ENCODE measurements at places on chromosomes 7 and 10.

DNA sequence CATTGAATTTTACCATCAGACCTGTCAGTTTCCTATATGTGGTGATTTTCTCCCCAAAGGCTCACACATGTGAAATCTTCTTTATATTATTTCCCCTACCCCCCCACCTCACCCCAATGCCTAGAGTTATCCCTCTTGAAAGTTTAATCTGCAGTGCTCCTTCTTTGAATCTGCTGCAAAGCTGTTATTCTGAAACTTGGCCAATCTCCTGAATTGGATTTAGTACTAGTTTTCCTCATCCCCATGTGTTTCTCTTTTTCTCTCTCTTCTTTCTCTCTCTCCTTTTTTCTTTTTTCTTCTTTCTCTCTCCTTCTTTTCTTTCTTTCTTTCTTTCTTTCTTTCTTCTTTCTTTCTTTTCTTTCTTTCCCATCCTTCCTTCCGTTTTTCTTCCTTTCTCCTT, 886.2 kb downstream of the TYW1 start:
- no peak for DNase-seq

- no peak for DNase-seq
Measured at GRCh38 chr7:116198748-116199410, 11.5 kb upstream of the TES start.

- no peak for DNase-seq
Measured at GRCh38 chr10:8908013-8908412, 853.5 kb downstream of the GATA3 start.

GRCh38 chr10:106941297-106942034, 223.0 kb downstream of the SORCS1 start:
- DNase-seq: no peak

GRCh38 chr7:69429911-69430383, 168.3 kb upstream of the AUTS2 start:
- no peak for DNase-seq

- DNase-seq: no peak
Measured at GRCh38 chr10:8840356-8840755, 785.9 kb downstream of the GATA3 start.

DNA sequence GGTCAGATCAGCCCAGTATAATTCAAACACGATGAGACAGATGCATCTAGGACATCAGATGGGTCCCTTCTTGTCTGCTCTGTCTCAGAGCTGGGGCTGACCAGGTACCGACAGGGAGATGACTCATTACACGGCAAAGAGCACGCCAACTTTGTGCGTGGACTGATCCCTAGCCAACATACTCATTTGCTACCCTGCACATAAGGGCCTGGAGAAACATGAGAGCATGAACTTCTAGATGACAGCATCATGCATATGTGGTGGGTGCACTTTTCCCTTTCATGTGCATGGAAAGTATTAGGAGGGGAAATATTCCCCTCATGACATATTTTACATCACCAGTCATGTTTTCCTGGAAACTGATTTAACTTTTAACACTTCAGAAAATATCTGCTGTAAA, 35.1 kb upstream of the NPVF start:
- DNase-seq: no peak

DNA sequence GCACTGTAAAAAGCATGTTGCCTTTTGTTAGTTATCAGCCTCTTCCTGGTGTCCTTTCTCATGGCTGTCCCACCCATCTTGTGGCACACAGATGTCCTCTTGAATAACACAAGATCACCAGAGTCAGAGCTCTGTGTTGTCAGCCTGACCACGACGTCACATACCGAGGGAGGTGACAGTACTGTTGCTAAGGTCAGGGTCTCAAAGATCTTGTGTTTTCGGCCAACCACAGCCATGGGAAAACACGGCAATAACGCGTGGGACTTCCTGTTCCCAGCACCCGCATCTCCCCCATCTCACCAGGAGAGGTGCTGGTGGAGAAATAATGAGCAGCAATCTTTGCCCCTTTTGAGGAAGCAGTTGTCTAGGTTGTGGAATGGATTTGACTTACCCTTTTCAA, 40.4 kb downstream of the NPVF start:
- DNase-seq: no peak

DNA sequence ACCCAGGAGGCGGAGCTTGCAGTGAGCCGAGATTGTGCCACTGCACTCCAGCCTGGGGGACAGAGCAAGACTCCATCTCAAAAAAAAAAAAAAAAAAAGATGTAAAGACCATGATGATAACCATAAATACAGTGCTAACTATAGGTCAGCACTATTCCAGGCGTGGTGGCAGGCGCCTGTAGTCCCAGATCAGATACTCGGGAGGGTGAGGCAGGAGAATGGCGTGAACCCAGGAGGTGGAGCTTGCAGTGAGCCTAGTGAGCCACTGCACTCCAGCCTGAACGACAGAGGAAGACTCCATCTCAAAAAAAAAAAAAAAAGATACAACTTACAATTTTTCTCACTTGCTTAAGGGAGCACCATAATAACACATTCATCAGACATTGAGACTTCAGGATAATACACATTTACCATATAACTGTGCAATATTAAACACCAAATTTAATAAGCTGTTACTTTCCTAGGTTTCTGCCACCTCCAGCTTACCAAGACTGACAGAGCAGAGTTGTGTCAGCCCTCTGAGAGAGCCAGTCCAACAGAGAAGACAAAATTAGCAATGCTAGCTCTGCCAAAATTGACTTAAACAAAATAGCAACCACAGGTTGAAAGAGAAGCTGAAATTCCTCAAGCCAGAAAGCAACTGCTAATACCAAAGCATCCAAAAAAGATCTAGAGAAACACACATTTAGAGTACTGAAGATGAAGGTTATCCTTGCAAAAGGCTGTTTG, 8.2 kb downstream of the DNA2 start:
- no peak for DNase-seq

- DNase-seq: no peak
Measured at GRCh38 chr7:88191911-88192310, 27.9 kb downstream of the SRI start.

DNA sequence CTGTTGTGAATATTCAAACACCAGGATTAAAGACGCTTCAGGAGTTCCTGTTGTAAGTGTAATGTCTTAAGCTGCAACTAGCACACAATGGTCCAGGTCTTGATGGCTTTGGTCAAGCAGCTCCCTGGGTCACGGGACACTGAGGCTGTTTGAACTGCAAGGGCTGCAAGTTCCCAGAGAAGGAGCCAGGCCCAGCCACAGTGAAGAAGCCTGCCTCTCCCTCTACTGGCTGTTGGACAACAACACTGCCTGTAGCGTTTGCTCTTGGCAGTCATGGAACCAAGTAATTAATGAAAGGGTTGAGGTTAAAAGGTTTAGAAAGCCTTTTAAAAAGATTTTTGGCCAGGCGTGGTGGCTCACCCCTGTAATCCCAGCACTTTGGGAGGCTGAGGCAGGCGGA, 31.9 kb upstream of the GUSB start:
- no peak for DNase-seq

GRCh38 chr10:27611744-27612550, 107.8 kb downstream of the RAB18 start:
- no peak for DNase-seq

DNA sequence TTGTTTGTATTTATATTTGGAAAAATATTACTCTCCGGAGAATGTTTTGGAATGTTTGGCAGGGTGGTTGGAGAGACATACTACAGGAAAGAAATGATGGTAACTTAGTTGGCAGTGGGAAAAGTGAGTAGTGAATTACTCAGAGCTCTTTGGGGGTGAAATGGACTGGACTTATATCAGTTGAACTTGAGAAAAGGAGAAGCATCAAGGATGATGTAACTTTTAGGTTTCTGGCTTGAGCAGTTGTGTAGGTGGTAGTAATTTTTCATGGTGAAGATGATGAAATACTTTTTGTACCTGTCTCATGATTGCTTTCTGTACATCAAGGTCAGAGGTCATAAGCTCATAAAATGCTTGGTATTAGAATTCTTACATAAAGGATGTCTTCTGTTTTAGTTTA, 617.2 kb downstream of the AUTS2 start:
- no peak for DNase-seq

DNA sequence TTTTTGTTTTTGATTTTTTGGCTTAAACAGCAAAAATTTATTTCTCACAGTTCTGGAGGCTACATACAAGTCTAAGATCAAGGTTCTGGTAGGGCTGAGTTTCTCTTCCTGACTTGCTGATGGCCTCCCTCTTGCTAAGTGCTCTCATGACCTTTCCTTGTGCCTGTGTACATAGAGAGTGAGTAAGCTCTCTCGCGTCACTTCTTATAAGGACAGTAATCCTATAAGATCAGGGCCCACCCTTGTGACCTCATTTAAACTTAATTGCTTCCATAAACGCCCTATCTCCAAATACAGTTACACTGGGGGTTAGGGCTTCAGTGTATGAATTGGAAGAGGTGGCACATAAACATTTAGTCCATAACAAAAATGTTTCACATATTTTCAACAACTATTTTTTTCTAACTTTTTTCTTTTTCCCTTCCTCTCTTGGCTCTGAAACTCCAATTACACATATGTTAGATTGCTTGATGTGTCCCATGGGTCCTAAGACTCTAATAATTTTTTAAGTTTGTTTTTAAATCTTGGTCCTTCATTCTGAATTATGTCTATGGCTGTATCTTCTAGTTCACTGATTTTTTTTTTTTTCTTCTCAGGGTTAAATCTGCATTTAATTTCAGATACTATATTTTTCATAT, 149.8 kb downstream of the HBP1 start:
- no peak for DNase-seq

- DNase-seq: no peak
Measured at GRCh38 chr7:135697276-135698049, 30.5 kb downstream of the SLC13A4 start.

DNA sequence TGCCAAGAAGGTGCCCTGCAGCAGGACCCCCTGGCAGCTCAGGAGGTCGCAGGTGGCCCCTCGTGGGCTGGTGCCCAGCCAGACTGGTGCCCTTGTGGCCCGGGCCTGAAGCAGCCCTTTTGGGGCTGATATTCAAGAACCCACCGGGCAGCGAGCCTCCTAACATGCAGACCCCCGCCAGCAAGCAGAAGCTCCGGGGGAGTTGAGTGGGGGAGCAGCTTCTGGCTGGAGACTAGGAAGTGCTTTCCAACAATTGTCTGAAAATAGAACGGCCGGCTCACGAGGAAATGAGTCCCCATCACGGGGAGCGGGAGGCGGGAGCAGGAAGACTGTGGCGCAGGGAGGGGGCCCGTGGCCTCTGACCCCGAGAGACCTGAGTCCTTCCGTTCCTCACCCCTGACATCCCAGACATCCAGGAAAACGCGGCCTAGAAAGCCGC, 9.5 kb upstream of the INTS1 start:
- no peak for DNase-seq

DNA sequence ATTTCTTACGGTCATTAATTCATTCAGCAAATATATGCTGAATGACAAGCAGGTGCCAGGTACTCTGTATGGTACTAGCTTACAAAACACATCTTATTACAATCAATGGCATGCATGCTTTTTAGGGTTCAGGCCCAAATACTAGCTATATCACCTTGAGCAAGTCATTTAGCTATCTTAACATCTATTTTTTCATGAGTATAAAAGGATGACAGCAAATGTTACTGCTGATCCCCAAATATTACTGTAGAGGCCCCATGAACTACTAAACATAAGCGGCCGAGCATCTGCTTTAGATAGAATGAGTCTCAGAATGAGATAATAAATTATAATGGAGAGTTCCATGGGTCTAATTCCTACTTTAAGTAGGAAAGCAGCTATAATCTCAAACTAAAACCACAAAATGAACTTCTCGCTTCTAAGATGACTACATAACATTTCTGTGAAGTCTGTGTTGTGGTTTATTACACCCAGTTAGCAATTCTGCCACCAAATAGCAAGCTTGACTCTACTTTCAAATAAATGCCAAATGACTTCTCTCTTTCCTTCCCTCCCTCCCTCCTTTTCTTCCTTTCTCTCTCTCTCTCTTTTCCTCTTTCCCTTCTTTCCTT, 113.7 kb upstream of the LRRN3 start:
- no peak for DNase-seq

- no peak for DNase-seq
Measured at GRCh38 chr7:140928491-140929309, 4.0 kb upstream of the BRAF start.

DNA sequence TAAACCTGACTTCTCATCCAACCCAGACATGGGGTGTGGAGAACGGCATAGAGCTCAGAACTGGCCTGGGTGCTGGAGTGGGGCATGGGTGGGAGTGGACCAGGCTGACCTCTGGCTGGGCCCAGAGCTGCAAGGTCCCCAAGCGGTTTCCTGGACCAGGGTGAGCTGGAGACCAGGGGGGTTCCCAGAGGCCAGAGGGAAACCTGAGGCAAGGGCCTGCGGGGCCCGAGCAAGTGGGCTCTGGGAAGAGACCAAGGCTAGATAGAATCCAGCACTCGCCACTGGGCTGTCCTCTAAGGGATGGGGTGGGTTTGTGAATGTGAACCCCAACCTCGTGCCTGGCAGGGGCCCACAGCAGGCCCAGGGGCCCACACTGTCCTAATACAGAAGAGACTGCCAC, 39.4 kb upstream of the RET start:
- DNase-seq: no peak

DNA sequence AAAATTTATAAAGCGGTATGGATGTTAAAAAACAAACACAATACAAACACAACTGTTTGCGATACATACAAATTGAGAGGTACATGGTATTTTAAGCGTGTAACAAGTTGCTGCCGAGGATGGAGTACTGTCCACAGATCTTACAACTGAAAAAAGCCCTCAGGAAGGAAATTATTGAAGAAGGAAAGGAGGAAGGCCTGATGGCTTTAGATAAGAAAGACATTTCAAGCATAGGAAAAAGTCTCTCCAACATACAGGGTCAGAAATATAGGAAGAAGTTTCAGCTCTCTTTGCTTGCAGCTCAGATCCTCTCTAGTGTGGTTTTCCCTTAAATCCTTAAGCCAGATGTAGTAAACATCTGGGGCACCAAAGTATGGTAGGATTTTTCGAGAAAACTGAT, 25.0 kb downstream of the RBM28 start:
- no peak for DNase-seq

- no peak for DNase-seq
Measured at GRCh38 chr7:12322284-12322902, 81.3 kb downstream of the VWDE start.

GRCh38 chr10:113621799-113622198, 42.0 kb downstream of the NRAP start:
- DNase-seq: no peak

DNA sequence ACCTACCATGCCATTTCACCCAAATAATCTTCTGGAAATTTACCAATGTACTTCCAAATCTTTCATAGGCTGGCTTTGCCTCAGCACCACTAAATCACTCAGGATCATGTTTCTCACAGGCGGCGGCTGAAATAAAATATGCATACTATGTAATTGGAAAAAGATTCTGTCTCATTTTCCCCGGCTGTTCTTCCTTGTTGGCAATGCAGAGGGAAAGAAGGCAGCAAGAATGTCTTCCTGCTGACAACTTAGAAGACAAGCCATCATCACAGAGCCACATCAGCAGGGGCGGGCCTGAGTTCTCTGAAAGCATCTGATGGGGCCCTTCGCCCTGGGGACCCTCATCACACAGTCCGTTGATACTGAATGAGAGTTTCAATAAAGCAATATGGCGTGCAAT, 39.2 kb upstream of the COL1A2 start:
- no peak for DNase-seq

- DNase-seq: no peak
Measured at GRCh38 chr10:34112171-34112782, 702.8 kb downstream of the PARD3 start.

GRCh38 chr7:33685981-33686683, 219.2 kb upstream of the BMPER start:
- DNase-seq: no peak

GRCh38 chr10:72513910-72514309, 112.0 kb downstream of the MICU1 start:
- no peak for DNase-seq
